ENCODE measurements at places on chromosomes 2 and 18. TPM values are rescaled to one million over a fixed set of nuclear protein-coding genes. Genes with fewer than 3 reads are reported as not detected.
A peak's percentile ranks its signal among the peaks of the same experiment; 100 is the strongest.

The PDE1A gene
- 21.6 TPM for total RNA-seq

The CPO gene
- 0.39 TPM for total RNA-seq

The LONRF2 gene
- total RNA-seq = 10.5 TPM

The IL36A gene
- total RNA-seq = not detected

The NAB1 gene
- total RNA-seq = 71.0 TPM

DNA sequence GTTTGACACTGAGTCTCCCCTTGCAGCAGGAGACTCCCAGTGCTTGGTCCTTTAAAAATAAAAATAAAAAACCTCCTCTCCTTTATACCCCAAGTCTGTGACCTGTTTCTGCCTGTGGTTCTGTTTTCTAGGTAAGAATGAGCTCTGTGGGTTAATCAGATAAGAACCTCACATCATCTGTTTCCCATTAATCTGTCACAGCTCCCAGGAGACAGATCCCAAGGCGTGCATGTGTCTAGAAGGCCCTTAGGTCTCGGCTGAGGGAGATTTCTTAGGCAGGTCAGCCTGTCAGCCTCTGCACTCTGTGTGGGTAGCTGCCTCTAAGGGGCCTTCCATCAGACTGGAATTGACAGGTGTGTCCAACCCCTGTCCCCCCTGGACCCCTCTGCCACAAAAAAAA, 80.7 kb downstream of the FHOD3 start:
- H3K27me3 ChIP-seq = no peaks in the 10 kb centered on the region
- DNase-seq = no peak
- no peaks in the 10 kb centered on the region for H3K4me1 ChIP-seq
- H3K4me3 ChIP-seq = no peak overlapping the region

GRCh38 chr2:230601510-230601909, 111.1 kb upstream of the CAB39 start:
- H3K4me3 ChIP-seq = no peak overlapping the region
- no peak overlapping the region for H3K27ac ChIP-seq
- DNase-seq = no peak
- H3K4me1 ChIP-seq = no peaks in the 10 kb centered on the region

GRCh38 chr2:168543037-168543436, 87.0 kb downstream of the CERS6 start:
- H3K4me1 ChIP-seq = no peaks in the 10 kb centered on the region
- DNase-seq = no peak
- H3K27me3 ChIP-seq = no peaks in the 10 kb centered on the region
- H3K36me3 ChIP-seq = no peaks in the 10 kb centered on the region
- H3K27ac ChIP-seq = no peak overlapping the region

GRCh38 chr2:140496714-140497113, 1634.1 kb downstream of the LRP1B start:
- H3K27ac ChIP-seq = no peak overlapping the region
- no peaks in the 10 kb centered on the region for H3K36me3 ChIP-seq
- no peak for DNase-seq
- H3K27me3 ChIP-seq = no peaks in the 10 kb centered on the region

- no peak overlapping the region for H3K27ac ChIP-seq
- H3K4me1 ChIP-seq = no peaks in the 10 kb centered on the region
- H3K36me3 ChIP-seq = no peaks in the 10 kb centered on the region
- H3K27me3 ChIP-seq = no peaks in the 10 kb centered on the region
- no peak overlapping the region for H3K4me3 ChIP-seq
- DNase-seq = no peak
Measured at GRCh38 chr2:231521-232185, 32.2 kb downstream of the SH3YL1 start.

DNA sequence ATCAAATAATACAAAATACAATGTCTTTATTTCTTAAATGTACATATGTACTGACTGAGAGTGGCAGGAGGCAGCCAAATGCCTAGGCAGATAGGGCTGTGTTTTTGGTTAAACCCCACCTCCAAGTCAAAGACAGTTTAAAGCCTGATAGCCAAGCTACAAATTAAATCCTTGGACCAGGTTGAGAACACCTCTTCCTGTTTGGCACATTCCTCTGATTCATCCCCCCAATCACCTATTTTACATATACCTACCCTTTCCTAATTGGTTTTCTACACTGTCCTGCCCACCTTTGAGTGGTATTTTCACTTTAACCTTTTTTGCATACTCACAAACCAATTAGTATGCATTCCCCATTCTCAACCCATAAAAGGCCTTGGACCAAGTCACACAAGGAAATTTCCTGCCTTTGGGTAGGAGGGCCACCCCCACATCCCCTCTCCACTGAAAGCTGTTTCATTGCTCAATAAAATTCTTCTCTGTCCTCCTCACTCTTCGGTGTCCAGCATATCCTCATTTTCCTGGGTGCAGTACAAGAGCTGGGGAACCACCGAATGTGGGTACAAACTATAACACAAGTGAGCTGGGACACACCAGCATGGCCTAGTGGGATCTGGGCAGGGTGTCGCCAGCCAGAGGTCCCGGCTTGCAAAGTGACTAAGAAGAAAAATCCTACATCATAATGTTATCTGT, 149.1 kb downstream of the UBE2E3 start:
- H3K36me3 ChIP-seq = no peaks in the 10 kb centered on the region
- no peak overlapping the region for H3K4me3 ChIP-seq
- no peaks in the 10 kb centered on the region for H3K27me3 ChIP-seq
- H3K27ac ChIP-seq = no peak overlapping the region
- no peak for DNase-seq
- no peaks in the 10 kb centered on the region for H3K4me1 ChIP-seq

DNA sequence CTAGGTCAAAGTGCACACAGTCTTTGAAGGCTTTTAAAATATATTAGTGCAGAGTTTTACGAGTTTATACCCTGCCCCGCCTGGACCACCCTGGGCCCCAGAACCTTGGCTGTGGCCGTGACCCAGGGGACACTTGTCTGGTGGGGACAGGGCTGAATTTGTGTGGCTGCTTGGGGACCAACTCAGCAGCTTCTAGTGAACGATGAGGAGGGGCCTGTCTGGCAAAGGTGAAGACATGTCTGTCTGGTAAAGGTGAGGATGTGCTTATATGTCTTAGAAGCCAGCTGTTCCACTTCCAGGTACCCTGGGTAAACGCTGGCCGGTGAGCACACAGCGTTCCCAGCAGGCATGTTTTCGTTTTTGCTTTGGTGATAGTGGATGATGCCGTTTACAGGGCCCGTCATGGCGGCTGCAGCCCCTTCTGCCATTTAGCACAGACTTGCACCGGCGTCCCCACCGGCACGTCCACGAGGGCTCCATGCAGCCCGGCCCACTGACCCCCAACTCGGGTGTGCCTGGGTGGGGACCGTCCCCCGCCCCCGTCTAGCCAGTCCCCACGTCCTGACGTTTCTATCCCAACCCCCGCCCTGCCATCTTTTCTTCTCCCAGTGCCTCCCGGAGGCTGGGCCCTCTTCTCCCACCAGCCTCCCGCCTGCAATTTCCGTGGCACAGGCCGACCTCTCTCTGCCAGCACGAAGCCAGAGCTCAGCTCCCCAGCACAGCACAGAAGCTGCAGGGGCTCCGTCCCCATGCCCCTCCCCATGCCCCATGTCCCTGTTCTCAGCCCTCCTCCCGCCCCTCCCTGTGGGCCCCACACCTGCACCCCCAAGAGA, 67.8 kb downstream of the SLC66A2 start:
- DNase-seq = no peak
- H3K36me3 ChIP-seq = no peaks in the 10 kb centered on the region
- no peak overlapping the region for H3K4me3 ChIP-seq
- no peaks in the 10 kb centered on the region for H3K4me1 ChIP-seq
- no peaks in the 10 kb centered on the region for H3K27me3 ChIP-seq
- no peak overlapping the region for H3K27ac ChIP-seq

GRCh38 chr18:63283305-63284094, 36.1 kb downstream of the BCL2 start:
- H3K27me3 ChIP-seq = no peaks in the 10 kb centered on the region
- H3K36me3 ChIP-seq = no peaks in the 10 kb centered on the region
- no peak overlapping the region for H3K4me3 ChIP-seq
- peaks cover 77% of the 10 kb centered on the region for H3K4me1 ChIP-seq
- no peak for DNase-seq
- peak overlapping the region; percentile 60 for H3K27ac ChIP-seq

- no peak overlapping the region for H3K27ac ChIP-seq
- H3K4me1 ChIP-seq = no peaks in the 10 kb centered on the region
- no peaks in the 10 kb centered on the region for H3K27me3 ChIP-seq
- H3K4me3 ChIP-seq = no peak overlapping the region
- no peaks in the 10 kb centered on the region for H3K36me3 ChIP-seq
- DNase-seq = no peak
Measured at GRCh38 chr2:2837746-2838547, 506.9 kb upstream of the MYT1L start.

DNA sequence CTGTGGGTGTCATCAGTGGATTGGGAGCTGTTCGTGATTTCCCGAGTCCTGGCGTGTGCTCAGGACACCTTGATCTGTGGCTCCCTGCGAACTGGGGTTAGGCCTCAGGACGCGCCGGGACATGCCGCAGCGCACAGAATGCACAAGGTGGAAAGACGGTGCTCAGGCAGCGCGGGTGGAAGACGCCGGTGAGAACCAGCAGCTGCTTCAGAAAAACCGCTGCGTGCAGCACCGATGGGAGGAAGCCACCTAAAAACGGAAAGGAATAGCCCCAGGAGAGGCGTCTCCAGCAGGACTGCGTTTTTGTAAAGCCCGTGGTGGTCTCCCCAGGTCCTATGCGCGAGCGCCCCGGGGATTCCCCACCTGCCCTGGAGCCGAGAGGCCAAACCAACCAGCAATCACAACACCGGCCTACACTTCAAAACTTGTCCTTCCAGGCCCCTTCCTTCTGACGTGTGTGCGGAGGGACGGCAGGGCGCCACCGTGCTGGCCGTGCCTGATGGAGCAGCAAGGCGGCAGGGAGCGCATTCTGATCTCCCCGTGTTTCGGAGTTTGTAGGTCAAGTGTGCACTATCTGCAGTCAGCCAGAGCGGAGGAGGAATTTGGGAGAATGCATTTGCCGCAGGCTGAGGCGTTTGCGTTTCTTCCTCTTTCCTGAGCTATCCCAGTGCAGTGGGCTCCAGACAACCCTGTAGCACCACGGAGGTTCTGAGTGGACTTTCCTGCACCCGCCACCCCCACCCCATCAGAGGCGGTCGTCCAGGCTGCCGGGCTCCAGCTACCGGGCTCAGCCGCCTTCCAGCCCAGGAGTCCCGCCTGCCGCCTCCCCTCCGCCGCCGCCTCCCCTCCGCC, 32.2 kb downstream of the RTP5 start:
- H3K27ac ChIP-seq = no peak overlapping the region
- H3K36me3 ChIP-seq = no peaks in the 10 kb centered on the region
- DNase-seq = no peak
- H3K27me3 ChIP-seq = no peaks in the 10 kb centered on the region

DNA sequence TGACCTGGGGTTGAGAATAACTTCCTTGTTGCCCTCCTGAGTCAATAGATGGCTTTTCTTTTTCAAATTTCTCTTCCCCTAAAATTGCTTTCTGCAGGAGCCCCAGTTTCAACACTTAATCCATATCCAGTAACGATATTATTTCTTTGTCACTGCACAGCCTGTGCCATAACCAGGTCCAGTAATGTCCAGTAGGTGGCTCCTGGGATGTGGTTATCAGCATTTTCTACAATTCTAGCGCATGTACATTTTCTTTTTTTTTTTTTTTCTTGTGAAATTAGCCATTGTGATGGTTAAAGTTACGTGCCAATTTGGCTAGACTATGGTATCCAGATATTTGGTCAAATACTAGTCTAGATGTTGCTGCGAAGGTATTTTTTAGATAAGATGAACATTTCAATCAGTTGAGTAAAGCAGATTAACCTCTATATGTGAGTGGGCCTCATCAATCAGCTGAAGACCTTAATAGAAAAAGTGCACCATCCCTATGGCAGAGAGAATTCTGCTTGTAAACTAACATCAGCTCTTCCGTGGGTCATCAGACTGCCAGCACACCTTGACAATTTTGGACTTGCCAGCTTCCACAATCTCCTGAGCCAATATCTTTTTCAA, 72.9 kb upstream of the SCG2 start:
- no peaks in the 10 kb centered on the region for H3K4me1 ChIP-seq
- no peak overlapping the region for H3K27ac ChIP-seq
- H3K4me3 ChIP-seq = no peak overlapping the region
- H3K36me3 ChIP-seq = no peaks in the 10 kb centered on the region
- no peak for DNase-seq

- no peaks in the 10 kb centered on the region for H3K36me3 ChIP-seq
- peak overlapping the region; percentile 86 for H3K27ac ChIP-seq
- peak overlapping the region; percentile 93 for H3K4me3 ChIP-seq
- H3K27me3 ChIP-seq = no peaks in the 10 kb centered on the region
- H3K4me1 ChIP-seq = no peaks in the 10 kb centered on the region
Measured at GRCh38 chr2:68466361-68466777, 725 bp downstream of the FBXO48 start.

DNA sequence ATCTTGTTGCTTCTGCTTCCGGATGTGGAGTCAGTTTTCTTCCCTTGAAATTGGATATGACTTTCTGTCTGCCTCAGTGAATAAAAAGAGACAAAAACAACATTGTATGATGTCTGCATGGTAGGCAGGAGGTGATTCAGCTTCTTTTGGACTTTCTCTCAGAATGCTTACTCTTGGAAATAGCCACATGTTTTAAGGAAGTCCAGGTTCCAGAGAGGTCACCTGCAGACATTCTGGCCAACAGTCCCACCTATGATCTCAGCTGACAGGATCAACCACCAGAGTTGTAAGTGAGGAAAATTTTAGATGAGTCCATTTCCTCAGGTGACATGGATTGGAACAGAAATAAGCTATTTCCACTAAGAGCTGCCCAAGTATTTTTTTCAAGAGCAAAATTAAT, 508.7 kb upstream of the FAM98A start:
- DNase-seq = no peak
- H3K4me1 ChIP-seq = no peaks in the 10 kb centered on the region

DNA sequence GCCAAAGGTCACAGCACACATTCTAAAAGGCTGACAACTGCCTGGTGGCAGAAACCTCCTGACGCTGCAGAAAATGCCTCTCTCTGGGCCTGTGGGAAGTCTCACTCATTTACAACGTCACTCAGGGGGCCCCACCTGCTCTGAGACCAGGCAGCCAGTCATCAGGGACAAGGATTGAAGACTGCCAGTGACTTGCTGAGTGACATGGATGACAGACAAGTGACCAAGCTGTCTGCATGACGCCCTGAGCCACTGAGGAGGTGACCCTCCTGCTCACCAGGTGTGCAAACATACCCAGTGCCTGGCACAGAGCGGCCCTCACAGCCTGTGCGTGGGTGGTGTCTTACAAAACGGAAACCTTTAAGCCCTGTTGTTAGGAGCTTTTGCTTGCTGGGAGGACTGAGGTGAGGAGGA, 392.4 kb downstream of the TNS1 start:
- no peaks in the 10 kb centered on the region for H3K27me3 ChIP-seq
- DNase-seq = no peak
- no peak overlapping the region for H3K27ac ChIP-seq
- H3K4me3 ChIP-seq = no peak overlapping the region
- no peaks in the 10 kb centered on the region for H3K36me3 ChIP-seq

- H3K27ac ChIP-seq = no peak overlapping the region
- H3K27me3 ChIP-seq = no peaks in the 10 kb centered on the region
- no peaks in the 10 kb centered on the region for H3K36me3 ChIP-seq
- no peaks in the 10 kb centered on the region for H3K4me1 ChIP-seq
- no peak for DNase-seq
Measured at GRCh38 chr2:178865999-178866398, 58.8 kb upstream of the TTN start.

- no peak overlapping the region for H3K4me3 ChIP-seq
- DNase-seq = no peak
- H3K4me1 ChIP-seq = no peaks in the 10 kb centered on the region
- H3K36me3 ChIP-seq = peaks cover 22% of the 10 kb centered on the region
- H3K27me3 ChIP-seq = no peaks in the 10 kb centered on the region
- no peak overlapping the region for H3K27ac ChIP-seq
Measured at GRCh38 chr2:117918608-117919007, 95.3 kb downstream of the CCDC93 start.
